Cortex of kidney (tissue), 1 donor: ENCODE measurements at places on chromosomes 2 and 18.

DNA sequence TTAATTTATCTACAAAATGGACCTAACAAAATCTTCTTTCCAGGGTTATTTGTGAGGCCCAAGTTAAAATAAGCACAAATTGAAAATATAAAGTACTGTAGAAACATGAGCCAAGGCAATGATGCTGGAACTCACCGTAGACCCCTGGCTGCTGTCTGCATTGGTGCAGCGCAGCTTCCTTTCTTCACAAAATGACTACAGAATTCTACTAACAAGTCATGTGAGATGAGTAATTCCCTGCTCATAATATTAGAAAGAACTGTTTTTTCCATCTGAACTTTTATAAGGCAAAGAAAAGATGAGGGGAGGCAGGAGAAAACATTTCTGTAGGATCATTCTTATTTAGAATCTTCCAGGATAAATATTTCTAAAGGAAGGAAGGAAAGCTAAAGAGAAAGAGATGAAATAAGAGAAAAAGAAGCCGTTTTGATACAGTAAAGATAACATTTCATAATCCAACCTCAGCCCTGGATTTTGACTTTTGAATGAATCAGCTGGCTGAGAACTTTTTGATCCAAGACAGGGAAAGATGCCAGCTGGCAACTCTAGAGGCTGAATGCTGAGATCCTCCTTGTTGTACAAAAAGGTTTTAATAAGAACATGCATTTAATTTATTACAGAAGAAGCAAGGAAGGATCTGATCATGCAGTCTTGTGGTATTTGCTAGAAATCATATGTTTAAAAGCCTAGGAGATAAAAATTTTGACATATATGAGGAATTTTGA is 183.9 kb upstream of the KLHL14 start:
- no peak for DNase-seq

DNA sequence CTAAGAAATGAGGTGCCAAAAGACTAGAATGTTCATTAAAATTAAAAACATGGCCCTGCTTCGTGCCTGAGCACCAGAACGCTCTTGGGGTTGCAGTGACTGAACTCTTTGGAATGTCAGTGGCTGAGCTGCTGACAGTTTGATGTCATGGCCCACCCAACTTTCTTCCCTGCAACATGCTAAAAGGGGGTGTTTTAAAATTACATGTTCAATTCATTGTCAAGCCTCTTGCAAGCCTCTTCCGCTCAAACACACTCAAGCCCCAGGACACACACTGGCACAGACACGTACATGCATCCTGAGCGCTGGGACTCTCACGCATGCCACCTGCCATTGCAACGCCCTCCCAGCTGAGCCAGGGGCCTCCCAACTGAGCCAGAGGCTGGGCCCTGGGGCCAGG is 12.6 kb downstream of the RUFY4 start:
- DNase-seq = no peak

DNA sequence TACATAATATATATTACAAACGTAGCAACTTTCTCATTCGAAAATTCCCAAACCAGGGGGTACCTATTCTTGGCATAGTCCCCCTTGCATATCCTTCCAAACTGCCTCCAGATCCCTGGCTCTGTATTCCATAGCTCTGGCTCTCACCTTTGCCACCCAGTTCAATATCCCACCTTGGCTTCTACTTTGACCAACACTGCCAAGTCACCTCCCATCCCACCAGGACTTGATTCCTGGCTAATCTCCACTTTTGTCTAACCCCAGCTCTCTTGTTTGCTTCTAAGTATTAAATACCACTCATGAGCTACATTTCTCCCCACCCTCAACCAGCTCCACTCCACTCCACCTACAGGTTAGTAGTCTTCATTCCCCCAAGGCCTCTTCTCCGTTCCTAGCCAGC is 103.2 kb upstream of the WDR75 start:
- no peak for DNase-seq

DNA sequence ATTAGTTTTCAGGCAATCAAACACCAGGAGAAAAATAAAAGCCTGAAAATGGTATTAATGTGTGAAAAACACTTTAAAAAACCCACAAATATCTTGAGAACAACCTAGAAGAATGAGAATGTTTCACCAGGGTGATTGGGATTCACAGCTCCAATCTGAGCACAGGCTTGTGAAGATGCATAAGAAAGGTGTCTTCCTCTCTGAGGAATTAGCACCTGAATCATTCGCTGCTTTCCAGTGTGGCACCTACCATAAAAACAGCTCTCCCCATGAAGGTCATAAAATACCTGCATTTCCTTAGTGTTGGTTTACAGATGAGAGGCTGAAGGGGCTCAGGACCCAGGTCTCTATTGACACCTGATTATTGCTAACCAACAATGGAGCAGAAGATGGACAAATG is 499.7 kb upstream of the KLHL29 start:
- DNase-seq = no peak

DNA sequence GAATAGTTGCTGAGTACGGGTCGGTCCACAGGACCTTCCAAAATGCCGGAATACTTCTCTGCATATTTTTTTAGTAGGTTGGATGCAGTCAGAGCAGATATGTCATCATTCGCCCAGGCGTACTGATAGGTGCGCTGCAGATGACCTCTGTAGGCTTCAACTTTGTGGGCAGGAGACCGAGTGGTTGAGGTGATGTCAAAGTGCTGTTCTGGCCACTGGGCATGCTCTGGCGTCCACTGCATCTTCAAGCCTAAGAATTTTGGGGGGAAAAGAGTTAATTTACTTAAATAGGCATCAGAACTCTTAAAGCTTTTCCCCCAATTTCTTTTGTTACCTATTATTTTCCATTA is 124.3 kb downstream of the FIGN start:
- DNase-seq = no peak

GRCh38 chr2:66431846-66432587 is 2.9 kb upstream of the MEIS1 start:
- DNase-seq = no peak

DNA sequence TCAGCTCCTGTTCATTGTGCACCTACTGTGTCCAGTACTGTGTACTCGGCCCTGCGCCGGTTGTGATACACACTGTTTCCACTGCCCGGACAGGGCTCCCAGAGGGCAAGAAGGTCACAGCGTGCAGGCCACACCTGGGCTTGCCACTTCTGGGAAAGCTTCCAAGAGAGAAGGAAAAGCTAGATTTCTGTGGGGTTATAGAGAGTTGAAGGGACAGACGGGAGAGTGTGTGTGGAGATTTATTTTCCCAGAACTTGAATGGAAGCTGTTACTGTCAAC is 3.8 kb upstream of the CNDP1 start:
- no peak for DNase-seq

DNA sequence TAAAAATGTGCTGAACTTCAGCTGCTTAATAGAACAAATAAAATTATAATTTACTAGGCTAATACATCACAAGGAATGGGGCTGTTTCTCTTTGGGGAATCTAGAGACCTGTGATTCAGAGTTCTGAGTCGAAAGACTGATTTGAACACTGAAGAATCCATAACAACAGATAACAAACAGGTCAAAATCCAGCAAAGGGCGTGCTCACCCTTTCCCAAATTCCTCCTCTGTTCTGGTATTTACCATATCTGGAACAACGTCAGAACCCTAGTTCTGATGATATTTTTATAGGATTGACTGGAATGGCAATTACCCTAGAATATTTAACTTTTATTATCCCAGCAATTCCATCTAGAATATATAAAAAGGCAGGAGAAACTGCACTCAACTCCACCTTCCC is 66.0 kb upstream of the ITGA6 start:
- no peak for DNase-seq

- DNase-seq = no peak
These were observed 42.5 kb upstream of the ATP8B1 start for GRCh38 chr18:57845605-57846074.

DNA sequence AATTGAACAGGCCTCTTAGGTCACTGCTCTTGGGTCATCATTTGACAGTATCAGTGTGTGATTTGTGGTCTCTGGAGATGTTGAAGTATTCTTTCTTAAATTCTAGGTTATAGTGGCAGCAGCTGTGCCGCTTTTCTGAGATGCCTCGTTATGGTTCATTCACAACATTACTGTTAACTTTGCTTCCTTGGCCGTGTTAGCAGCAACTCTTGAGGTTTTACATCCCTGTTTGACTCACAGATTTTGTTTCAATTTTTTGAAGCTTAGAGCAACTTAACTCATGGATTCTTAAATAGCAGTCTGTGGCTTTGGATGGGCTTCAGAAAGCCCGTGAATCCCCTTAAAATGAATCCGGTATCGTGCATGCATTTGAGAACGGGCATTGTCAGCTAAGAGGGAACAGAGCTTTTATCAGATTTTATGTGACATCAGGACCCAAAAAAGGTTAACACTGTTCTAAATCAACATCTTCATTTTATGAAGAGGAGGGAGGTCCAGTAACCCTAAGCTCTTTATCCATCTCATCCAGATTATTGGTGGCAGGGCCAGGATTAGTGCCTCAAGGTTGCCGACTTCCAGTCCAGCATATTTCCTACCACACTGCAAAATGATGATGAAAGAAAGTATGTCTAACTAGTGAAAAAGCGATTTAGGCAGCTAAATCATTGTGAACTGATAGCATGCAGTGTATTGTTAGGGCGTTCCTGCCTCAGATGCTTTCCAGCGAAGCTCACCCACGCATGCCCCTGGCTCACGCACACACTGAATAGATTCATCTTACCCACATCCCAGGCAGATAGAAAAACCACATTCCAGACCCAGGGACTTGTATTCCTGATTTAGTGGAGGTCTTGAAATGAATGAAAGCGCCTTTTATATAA is 5.1 kb downstream of the TRIB2 start:
- DNase-seq = no peak
